Tongue (tissue), 3 donors: ENCODE measurements at places on chromosomes 2 and 18.

- DNase-seq = peak; percentile 5
Measured at GRCh38 chr2:224518806-224519580, 66.2 kb downstream of the CUL3 start.

- peak; percentile 87 for DNase-seq
Measured at GRCh38 chr2:112055730-112056625, 909 bp downstream of the TMEM87B start.

GRCh38 chr2:173567493-173567892, 212.8 kb downstream of the CDCA7 start:
- no peak for DNase-seq

- no peak for DNase-seq
Measured at GRCh38 chr18:78517328-78517727, 462.3 kb upstream of the SALL3 start.

GRCh38 chr2:60934165-60934722, 52.9 kb downstream of the REL start:
- no peak for DNase-seq
